ENCODE measurements at places on chromosomes 12 and 14.

DNA sequence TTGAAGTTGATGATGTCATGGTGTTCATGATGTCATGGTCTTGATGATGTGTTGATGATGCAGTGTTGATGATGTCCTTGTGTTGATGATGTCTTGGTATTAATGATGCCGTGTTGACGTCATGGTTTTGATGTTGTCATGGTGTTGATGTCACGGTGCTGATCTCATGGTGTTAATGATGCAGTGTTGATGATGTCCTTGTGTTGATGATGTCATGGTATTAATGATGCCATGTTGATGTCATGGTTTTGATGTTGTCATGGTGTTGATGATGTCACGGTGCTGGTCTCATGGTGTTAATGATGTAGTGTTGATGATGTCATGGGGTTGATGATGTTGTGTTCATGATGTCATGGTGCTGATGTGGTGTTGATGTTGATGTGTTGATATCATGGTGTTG lies 48.0 kb upstream of the RIMBP2 start:
- peak; percentile 61 for DNase-seq

DNA sequence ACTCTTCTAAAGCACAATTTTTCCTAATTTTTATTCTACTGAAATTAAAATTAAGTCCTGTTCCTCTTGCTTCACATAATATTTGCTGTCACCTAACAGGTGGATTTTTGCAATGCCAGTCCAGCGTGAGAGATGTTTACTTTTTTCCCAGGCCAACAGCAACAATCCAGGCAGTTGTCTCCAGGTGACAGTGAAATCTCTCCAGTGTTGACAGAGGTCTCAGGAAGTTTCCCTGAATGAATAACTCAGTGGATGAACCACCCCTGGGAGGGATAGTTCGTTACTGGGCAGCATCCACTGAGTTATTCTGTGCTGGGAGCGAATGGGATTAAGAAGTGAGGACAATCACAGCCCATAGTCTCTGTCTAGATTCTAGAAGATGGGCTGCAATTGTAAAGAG lies 7.1 kb upstream of the NT5DC3 start:
- DNase-seq, result no peak

- no peak for DNase-seq
Measured at GRCh38 chr12:66831495-66831894, 152.6 kb upstream of the GRIP1 start.

GRCh38 chr12:14366209-14367039 lies 942 bp downstream of the ATF7IP start:
- DNase-seq, result peak; percentile 60

- DNase-seq, result no peak
Measured at GRCh38 chr14:76909266-76909665, 83.1 kb downstream of the LRRC74A start.

DNA sequence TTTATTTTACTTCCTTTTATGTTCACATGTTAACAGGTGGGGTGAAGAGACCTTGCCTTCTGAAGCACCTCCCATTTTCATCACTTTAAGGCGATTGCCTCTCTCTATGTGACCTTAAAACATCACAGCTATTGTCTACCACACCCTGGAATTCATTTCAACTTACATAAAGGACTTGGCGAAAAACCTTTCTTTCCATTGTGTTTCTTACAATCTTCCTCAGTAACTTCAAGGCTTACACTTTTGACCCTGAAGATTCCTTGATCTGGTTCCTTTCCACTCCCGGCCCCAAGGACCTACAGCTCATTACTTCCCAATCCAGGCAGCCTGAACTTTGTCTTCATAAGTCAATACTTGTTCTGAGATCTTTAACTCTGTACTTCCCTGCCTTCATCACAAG lies 443.3 kb downstream of the ADAMTS20 start:
- no peak for DNase-seq

DNA sequence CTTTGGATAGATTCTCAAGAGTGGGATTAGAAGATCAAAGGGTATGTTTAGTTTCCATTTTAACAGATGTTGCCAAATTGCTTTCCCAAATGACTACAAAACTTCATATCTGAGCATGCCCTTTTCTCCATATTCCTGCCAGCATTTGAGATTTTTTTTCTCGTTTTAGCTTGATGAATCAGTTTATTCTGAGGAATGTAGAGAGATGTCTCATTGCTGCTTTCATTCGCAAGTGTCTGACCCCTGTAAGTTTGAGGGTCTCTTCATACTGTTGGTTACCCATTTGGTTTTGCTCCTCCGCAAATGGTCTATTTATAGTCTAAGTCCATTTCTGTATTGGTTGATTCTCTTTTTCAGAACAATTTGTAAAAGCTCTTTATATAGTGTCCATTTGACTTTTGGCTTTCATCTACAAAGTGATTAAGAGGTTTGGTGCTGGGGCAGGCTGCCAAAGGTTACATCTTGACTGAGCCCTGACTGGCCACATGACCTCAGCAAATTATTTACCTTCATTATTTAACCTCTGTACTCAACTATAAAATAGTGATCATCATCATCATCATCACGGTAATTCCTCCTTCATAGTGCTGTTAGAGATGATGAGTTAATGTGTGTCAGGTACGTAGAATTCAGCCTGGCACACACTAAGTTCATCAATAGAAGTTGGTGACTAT lies 33.6 kb downstream of the HCAR2 start:
- peak; percentile 75 for DNase-seq

DNA sequence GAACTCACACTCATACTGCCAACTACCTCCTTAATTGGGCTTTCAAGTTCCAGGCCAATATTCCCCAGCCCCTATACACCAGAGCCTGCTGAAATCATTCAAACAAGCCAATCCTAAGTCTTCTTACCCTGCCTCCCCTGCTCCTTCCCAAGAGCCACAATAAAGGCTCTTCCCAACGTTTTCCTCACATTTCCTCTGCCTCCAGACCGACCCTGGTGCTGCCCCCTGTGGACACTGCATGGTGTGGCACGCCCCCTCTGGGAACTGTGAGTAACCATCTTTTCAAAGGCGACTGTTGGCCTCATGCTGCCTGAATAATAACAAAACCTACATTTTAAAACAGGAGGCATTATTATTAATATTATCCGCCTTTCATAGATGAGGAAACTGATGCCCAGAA lies 111.6 kb upstream of the NOS1 start:
- peak; percentile 22 for DNase-seq

DNA sequence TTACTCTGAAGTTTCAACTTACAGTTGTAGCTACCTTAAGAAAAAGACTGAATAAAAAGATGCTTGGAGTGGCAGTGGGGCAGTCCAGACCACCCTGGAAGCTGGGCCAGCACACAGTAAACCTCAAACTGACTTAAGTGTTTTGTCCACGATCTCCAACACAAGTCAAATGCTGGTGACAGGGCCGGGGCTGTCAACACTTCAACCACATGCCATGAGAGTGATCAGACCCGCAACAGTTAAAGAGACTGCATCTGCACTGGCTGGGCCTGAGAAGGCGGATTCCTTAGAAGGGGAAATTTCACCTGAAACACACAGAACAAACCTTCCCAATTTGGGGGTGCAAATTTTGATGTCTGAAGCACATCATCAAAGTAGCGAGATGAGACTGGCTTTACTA lies 223.5 kb upstream of the CAND1 start:
- DNase-seq, result no peak

GRCh38 chr12:5945071-5946008 lies at the start of gene ANO2:
Gene ANO2, minus strand, starts transcription at chr12:5945259. Its CDS starts 42 bp downstream, at chr12:5945217.
- peak; percentile 44 for DNase-seq

DNA sequence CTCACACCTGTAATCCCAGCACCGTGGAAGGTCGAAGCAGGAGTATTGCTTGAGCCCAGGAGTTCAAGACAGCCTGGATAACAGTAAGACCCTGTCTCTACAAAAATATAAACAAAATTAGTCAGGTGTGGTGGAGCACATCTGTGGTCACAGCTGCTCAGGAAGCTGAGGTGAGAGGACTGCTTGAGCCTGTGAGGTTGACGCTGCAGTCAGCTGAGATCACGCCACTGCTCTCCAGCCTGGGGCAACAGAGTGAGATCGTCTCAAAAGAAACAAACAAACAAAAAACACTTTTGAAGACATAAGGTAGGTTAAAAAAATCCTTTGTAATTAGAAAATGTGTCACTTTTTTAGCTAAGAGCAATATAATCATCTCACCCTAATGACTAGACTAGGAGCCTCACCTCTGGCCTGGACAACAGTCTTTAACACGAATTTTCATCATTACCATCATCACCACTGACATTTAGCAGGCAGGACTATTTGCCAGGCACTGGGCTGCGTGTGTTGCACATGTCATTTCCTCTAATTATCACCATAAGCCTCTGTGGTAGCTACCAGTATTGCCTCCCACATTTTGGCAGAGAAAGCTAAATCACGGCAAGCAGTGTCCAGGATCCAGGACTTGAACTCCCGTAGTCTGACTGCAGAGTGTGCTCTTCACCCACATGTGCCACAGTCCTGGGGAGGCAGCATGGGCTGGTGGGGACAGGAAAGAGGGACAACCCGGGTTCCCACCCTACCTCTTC lies 4.6 kb upstream of the SYCP3 start:
- DNase-seq, result no peak

GRCh38 chr14:93104961-93105360 lies 10.8 kb downstream of the ITPK1 start:
- no peak for DNase-seq

DNA sequence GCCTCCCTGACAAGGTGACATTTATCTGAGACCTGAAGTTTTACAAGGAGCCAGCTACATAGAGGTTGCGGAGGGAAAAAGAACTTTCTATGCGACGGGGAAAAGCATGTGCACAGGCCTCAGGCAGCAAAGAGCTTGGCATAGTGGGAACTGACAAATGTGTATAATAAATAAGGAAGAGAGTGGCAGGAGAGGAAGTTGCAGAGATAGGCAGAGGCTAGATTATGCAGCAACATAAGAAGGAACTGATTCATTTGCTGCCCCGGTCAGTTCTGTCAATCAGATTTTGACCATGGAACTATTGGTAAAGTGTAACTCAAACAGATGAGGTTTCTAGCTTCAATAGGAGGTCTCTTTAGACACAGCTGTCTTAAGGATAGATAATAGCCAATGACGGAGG lies 33.7 kb upstream of the RIC8B start:
- no peak for DNase-seq

DNA sequence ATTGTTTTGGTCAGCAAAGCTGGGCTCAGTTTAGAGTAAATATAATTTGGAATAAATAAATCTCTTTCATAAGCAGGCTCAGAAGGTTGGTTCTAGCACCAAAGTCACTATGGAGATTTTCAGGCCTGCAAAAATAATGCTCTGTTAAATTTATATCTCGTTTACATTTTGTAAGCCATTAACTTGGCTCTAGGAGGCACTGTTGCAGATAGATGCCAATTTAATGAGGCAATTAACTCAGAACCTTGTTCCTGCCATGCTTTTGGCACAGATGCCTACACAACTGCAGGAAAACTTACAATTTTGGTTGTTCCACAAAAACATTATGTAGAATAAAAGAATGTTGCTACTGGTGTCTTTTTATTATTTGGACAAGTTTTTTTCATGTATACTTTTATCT lies 428.1 kb downstream of the FLRT2 start:
- DNase-seq, result no peak

DNA sequence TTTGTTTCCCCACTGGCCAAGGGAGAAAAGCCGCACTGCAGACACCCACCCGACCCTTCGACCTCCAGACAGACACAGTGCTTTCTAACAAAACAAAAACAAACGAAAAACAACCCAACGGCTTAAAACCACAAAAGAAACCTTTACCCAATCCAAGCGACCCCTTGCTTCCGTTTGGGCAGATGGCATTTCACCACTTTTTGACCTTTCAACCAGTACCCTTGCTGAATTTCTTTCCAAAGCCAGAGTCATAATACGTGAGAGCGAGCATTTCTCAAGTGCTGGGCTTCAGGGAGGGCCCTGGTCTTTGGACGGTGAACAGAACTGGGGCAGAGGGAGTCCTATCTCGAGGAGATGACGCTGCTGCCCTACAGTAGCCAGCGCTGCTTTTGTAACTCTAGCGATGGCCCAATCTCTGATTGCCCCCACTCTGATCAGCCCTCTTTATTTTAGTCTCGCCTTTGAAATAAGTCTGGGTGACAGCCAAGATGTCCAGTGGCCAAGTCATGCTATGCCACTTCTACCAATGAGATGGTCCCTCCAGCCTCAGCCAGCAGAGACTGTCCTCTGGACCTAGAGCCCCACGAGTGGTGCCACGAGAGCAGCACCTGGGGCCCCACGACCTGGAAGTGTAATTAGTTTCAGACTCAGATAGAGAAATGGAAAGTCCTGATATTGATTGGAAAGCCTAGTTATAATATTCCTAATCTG lies 21.9 kb upstream of the ADIPOR2 start:
- DNase-seq, result no peak

DNA sequence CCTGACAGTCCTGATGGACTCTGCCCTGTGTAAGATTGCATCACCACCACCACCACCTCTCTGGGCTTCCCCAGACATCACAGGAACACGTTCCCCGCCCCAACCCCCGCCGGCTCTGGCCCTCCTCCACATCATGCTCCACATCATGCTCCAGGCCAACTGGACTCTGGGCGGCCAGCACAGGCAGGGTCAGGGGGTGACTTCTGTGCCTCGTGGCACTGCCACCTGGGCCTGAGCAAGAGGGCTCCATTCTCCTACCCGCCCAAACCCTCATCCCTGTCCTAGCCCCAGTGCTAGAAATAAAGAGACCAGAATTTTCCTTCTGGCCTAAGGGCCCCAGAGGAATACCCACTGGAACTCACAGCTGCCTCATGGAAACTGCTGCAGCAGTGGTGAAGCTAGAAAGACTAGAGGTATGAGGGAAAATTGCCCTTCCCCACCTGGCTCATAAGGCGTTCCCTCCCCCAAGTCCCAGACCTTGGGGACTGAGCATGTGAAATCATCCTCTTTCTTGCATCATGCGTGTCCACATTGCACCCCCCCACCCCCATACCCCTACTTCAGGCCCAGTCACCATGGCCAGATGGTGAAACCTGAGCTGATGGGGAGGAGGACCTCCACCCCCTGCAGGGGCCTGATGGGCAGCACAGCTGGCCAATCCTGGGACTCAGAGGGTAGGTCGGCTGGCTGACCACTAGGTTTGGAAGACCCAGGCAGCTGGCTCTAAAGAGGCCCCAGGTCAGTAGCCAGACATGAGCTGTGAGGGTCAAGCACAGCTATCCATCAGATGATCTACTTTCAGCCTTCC lies at the start of gene INHBE:
INHBE (plus strand) TSS at position 742 of the 808 bp plus-strand sequence. CDS start 230 bp downstream, outside the sequence.
- DNase-seq, result peak; percentile 63

GRCh38 chr14:47539031-47539461 lies 136.4 kb downstream of the MDGA2 start:
- no peak for DNase-seq
